H1 (cell line): ENCODE measurements at places on chromosomes 16 and 17.

DNA sequence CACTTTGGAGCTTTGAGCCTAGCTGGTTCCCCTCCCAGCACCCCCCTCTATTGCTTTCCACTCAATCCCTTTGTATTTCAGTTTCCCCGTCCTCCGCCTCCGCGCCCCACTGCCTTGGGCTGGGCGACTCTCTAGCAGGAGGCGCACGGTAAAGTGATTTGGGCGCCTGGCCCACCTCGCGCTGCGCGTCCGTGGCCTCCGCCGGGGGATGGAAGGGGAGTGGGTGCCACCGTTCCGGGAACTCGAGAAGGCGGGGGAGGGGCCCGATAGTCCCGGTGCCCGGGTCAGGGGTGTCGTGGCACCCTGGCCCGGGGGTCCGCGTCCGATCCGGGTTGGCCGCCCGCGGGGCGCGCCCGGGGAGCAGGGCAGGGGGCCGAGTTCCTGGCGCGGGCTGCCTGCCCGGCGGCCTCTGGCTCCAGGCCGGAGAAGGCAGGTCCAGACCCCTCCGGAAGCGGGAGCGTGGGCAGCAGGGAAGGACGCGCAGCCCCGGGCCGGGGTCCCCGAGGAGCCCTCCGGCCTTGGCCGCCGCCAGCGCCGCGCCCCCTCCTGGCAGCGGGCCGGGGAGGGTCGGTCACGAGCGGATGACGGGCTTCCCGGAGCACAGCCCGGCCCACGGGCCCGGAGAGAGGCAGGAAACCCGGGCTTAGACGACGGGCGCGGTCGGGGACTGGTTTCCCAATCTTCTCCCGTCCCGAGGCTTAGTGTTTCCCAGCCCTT lies 15.8 kb downstream of the MEOX1 start:
- H3K4me3 ChIP-seq = peak overlapping the region; percentile 45
- DNase-seq = peak; percentile 78
- H3K27me3 ChIP-seq = no peaks in the 10 kb centered on the region

DNA sequence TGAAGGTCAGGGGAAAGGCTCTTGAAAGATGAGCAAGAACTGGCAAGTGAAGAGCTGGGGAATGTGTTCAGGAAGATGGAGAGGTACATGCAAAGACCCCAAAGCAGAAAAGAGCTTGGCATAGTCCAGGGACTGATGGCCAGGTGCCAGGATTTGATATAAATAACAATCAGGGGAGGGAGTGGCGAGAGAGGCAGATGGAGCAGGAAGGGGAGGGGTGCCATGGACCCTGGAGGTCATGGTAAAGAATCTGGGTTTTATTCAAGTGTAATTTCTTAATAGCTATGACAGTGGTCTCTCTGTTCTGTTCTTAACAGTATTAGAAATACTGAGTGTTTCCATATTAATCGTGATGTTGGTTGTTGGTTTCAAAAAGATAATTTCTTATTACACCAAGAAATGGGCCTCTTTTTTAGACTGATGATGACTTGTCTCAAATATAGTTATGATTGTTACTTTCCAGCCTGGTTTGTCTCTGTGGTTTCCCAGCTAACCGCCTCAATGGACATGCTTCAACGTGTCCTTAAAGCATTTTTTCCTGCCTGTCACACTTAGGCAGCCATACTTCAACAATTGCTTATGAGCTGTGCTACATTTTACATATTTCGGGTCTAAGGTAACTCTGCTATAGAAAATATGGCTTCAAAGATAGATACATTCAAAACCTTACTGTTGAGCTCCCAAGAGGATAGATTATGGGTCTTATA lies 49.4 kb downstream of the MYH10 start:
- H3K4me1 ChIP-seq = no peaks in the 10 kb centered on the region
- DNase-seq = no peak
- no peak overlapping the region for H3K4me3 ChIP-seq
- no peak overlapping the region for H3K27ac ChIP-seq

DNA sequence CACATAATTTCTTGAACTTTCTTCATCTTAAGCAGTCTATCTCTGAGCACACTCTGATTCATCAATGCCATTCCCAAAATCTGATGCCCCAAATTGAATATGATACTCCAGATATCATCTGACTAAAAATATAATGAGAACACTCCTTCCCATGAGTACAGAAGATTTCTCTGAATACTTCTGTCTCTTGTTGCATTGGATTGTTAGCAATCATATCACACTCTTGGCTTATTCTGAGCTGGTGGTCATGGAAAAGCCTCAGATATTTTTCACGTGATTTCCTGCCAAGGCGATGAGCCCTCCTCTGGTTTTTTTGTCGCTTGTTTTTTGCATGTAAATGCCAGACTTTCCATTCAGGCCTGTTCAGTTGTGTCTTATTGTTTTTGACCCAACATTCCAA lies 87.2 kb downstream of the NOG start:
- no peak overlapping the region for H3K27ac ChIP-seq
- peaks cover 27% of the 10 kb centered on the region for H3K27me3 ChIP-seq
- no peak overlapping the region for H3K4me3 ChIP-seq
- H3K36me3 ChIP-seq = no peaks in the 10 kb centered on the region
- DNase-seq = no peak

DNA sequence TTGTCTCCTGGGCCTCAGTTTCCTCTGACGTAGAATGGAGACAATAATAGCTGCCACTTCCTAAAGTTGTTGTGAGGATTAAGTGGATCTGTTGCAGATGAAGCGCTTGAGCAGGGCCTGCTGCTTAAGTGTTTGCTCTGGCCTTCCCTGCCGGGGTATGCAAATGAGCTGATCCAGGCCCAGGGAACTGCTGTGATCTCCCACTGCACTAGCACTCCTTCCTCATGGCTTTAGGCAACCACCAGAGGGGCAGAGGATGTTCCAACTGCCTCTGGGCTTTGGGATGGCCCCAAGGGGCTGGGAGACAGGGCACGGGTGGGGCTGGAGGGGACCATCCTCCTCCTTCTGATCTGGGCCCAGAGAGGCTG lies 6.2 kb downstream of the SBK1 start:
- peaks cover 6% of the 10 kb centered on the region for H3K4me1 ChIP-seq
- H3K4me3 ChIP-seq = no peak overlapping the region
- no peak overlapping the region for H3K27ac ChIP-seq
- no peaks in the 10 kb centered on the region for H3K36me3 ChIP-seq
- H3K27me3 ChIP-seq = no peaks in the 10 kb centered on the region

DNA sequence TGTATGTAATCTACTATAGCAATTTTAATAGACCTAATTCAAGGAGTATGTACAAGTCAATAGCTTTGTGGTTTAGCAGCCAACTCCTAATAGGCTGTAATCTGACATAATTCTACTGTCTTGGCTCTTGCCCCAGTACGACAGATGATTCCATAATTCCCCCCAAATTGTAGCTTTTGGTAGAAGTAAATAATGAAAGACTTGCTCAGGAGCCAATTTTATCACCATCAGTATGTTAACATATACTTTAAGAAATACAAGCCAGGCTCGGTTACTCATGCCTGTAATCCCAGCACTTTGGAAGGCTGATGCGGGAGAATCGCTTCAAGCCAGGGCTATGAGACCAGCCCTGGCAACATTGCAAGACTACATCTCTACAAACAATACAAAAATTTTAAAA lies 53.9 kb downstream of the AP2B1 start:
- no peak overlapping the region for H3K4me3 ChIP-seq
- DNase-seq = no peak
- H3K27me3 ChIP-seq = no peaks in the 10 kb centered on the region
- H3K27ac ChIP-seq = no peak overlapping the region
- no peaks in the 10 kb centered on the region for H3K4me1 ChIP-seq
- H3K36me3 ChIP-seq = peaks cover 18% of the 10 kb centered on the region

DNA sequence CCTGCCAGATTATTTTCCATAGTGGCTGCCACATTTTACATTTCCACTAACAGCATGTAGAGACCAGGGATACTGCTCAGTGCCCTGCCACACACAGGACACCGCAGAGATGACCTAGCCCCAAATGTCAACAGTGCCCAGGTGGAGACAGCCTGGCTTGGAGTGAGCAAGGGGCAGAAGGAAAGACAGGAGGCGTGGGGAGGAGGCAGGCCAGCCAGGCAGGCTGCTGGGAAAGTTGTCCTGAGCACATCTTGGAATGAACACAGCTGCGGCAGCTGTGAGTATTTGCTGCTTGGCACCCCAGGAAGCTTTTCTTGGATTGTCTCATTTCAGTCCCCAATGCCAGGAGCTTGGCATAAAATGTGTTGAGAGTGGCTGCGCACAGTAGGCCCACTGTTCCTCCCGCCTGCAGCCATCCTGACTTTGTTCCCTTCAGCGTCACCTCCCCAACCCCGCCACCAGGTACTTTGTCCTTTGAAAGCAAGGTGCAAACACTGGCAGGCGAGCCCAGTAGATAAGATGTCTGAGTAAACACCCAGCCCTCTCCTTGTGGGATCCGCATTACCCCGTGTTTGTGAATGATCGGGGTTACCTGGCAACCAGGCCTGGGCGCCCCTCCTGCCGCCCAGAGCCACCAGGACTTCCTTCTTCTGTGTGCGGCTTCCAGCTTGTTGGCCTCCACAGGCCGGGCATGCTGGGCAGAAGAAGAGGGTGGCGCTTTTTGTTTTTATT lies 114.0 kb downstream of the CMIP start:
- H3K27ac ChIP-seq = no peak overlapping the region
- no peak overlapping the region for H3K4me3 ChIP-seq
- no peak for DNase-seq
- H3K4me1 ChIP-seq = no peaks in the 10 kb centered on the region

DNA sequence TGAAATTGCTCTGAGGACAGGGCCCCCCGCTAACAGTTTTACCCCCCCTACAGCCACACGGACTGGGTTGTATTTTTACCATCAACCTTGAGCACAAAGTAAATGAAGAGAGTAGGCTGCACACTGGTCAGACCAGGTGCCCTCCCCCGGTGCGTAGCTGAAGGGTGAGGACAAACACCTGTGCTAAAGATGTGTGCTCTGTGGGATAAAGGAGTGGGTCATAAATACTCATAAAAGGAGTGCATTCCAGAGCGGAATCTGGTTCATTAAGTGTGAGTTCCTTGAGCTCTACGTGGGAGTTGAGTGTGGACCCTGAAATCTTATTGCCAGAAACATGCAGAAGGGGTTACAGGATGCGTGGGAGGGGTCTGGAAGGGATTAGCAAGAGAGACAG lies 217.0 kb downstream of the CCDC182 start:
- peaks cover 10% of the 10 kb centered on the region for H3K4me1 ChIP-seq
- H3K36me3 ChIP-seq = no peaks in the 10 kb centered on the region
- H3K27ac ChIP-seq = peak overlapping the region; percentile 26; the same call in 1 of the 2 replicates
- H3K4me3 ChIP-seq = no peak overlapping the region

DNA sequence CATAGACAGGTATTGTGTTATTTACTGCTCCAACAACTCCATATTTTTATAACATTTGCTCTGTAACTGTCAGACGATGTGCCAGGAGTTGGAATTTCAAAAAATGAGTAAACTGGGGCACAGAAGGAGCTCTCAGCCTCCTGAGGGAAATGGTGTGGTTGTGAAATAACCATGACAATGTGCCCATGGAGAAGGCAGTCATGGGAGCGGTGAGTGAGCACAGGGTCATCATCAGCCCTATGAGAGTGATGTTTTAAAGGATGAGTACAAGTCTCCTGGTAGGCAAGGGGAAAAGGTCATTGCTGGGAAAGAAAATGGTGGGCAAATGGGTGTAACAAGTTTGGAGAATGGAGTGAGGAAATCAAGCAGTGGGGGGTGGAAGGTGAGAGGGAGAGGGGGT lies 115.0 kb upstream of the SEC14L1 start:
- no peak overlapping the region for H3K4me3 ChIP-seq
- no peaks in the 10 kb centered on the region for H3K4me1 ChIP-seq
- no peaks in the 10 kb centered on the region for H3K36me3 ChIP-seq
- H3K27me3 ChIP-seq = no peaks in the 10 kb centered on the region

DNA sequence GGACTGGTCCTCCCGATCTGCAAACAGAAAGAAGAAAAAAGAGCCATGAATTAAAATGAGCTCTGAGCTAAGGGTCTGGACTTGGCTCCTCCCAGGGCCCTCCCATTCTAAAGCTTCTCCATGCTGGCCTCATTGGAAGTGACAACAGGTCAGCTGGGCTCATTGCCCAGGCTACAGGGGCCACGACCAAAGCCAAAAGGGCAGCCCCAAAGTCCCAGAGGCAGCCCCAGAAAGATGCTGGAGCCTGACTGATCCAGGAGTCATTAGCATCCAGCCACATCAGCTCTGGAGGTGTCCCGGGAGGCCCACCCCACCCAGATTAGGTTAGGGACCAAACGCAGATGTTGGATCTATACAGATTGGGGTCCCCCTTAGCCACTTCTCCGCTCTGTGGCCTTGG lies 58.2 kb downstream of the MYH11 start:
- H3K4me3 ChIP-seq = no peak overlapping the region
- no peaks in the 10 kb centered on the region for H3K27me3 ChIP-seq
- no peak for DNase-seq
- no peaks in the 10 kb centered on the region for H3K4me1 ChIP-seq
- no peak overlapping the region for H3K27ac ChIP-seq
- no peaks in the 10 kb centered on the region for H3K36me3 ChIP-seq

DNA sequence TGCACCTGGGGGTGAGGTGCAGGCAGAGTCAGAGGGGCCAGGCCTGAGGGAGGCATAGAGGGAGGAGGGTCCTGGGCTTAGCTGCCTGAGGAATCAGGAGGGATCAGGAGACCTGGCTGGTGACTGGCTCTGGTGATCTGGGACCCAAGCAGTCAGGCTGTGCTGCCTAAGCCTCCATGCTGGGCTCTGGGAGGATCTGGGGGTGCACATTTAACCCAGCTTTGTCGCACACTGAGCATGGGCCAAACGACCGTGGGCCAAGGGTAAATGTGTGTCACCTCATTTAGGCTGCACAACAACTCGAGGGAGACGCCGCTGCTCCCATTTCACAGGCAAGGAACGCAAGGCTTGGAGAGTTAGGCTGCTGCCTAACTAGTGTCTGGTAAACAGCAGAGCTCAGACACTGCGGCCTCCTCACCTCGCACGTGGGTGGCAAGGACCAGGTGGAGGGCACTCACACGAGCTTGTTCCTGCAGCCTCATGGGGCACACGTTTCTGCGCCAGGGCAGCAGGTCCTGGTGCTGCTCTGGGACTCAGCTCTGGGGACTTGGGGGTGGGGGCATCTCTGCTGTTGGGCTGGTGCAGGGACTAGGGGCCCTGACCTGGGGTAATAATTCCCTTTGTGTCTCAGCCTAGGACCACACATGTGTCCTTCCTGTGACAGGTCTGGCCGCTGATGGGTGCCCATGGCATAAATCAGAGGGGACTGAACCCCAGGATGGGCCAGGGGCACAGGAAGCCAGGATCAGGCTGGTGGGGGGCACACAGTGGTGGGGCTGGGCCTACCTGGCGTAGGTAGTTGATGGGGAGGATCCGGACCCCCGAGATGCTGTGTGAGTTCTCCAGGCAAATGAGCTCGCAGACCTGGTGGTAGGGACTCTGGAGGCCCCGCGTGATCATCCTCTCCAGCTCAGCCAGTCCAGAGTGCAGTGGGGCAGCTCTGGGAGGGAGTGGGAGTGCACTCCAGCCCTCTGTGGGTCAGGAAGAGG lies 18.7 kb downstream of the TMEM235 start:
- H3K4me3 ChIP-seq = 0 out of 2 replicates have a peak overlapping the region, but pooled peaks have one; percentile 17
- no peaks in the 10 kb centered on the region for H3K36me3 ChIP-seq

- peak; percentile 95 for DNase-seq
- H3K27ac ChIP-seq = no peak overlapping the region
- peaks cover 22% of the 10 kb centered on the region for H3K4me1 ChIP-seq
- no peaks in the 10 kb centered on the region for H3K36me3 ChIP-seq
Measured at GRCh38 chr17:45431531-45432404, 902 bp downstream of the ARHGAP27 start.
